K562 (cell line): ENCODE measurements at places on chromosomes 5 and 9.

DNA sequence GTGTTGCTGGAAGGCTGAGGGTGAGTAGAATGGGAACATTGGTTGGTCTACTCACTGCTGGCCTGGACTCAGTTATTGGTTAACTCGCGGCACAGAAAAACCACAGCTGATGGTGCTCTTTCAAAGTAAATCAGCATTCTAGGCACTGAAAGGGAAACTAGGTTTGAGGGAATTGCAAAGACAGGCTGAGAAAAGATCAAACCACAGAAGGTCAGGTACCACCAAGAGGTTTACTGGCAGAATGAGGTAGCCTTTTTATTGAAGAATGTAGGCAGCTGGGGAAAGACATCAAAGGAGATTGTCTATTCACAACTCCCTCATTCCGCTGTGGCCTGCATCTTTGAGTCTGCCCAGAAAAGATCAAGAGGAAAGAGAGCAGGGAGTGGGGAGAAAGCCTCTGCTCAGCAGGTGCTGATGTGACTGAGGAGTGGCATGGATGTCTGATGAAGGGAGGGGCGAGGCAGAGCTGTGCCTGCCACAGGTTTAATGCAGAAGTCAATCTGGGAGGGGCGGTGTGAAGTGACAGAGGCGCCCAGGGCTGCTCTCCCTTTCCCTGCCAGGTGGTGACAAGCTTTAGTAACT, 255.5 kb downstream of the MAN2A1 start:
- no peak for DNase-seq

DNA sequence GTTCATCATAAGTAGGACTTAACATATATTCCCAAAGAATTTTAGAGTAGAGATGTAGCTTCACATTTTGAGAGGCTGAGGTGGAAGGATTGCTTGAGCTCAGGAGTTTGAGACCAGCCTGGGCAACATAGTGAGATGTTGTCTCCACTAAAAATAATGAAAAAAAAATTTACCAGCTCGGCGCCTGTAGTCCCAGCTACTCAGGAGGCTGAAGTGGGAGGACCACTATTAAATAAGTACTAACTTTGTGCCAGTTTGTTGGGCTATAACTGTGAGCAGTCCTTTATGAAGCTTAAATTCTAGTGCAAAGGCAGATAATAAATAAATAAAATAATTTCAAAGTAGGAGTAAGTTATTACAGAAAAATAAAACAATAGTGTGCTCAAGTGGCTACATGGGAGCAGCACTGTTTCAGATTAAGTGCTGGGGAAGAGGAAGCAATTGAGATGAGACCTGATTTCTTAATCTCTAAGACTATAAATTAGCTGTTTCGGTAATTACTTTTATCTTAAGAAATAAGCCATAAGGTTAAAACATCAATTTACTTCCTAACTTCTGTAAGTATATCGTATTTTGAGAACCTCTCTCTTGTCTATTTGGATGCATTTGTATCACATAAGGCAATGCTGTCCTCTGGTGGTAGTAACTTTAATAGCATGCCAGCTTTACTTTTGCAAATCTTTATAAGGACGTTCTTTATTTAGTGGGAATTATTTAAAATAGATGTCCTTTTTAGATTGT, 98.9 kb downstream of the CSNK1G3 start:
- DNase-seq: peak; percentile 30

DNA sequence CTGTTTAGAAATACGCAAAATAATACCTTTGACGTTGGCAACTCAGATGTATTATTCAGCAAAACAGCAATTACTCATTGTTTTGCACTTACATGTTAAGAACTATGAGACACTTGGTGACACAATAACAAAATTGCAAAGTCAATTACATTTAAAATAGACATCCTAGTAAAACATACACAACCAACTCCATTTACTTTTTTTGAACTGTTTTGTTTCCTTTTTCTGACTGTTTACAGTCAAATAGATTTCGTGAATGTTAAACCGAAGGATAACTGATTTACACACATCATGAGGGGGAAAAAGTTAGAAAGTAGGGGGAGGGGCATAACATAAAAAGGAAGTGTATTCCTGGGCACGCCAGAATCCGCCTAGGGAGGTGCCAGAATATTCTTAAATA, 220.1 kb downstream of the MEF2C start:
- DNase-seq: no peak

GRCh38 chr5:123116757-123117156, 27.7 kb downstream of the PRDM6 start:
- DNase-seq: no peak

GRCh38 chr9:17970277-17970676, 391.4 kb downstream of the SH3GL2 start:
- DNase-seq: no peak

DNA sequence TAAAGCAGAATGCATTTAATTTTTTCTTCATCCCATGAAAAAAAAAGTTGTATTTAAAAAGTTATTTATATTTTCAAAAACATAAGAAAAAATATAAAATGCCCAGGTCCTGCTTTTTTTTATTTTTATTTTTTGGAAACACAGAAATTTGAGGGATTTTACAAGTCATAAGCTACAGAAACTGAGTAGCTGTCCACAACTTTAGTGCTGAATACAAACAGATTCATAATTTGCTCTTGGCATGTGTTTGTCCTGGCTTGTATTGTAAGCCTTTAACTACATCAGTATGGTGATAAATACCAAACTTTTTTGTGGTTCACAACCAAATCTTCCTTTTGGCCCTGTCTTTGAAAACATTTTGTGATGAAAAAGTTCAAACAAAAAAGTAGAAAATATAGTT, 7.5 kb upstream of the PLCXD3 start:
- no peak for DNase-seq

GRCh38 chr5:155575861-155576260, 562.3 kb downstream of the KIF4B start:
- DNase-seq: no peak

DNA sequence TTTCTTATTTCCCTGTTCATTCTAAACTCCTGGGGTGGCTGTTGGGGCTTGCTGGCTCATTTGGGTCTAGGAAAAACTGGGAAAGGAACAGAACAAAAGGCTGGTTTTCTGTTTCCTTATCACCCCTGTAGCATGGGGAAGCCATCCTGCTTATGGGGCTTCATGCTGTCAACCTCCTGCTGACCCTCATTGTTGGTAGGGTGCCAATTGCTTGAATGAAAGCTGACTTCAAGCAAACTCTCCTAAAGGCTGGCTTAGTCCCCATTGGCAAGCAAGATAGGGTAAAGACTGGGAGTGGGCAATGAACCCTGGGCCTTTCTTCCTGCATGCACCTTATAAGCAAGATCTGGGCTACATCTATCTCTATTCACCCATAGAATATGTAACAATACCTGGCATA, 511.6 kb downstream of the DMAC1 start:
- DNase-seq: no peak

- no peak for DNase-seq
These were observed 1.7 kb downstream of the MYMK start for GRCh38 chr9:133523106-133523505.

DNA sequence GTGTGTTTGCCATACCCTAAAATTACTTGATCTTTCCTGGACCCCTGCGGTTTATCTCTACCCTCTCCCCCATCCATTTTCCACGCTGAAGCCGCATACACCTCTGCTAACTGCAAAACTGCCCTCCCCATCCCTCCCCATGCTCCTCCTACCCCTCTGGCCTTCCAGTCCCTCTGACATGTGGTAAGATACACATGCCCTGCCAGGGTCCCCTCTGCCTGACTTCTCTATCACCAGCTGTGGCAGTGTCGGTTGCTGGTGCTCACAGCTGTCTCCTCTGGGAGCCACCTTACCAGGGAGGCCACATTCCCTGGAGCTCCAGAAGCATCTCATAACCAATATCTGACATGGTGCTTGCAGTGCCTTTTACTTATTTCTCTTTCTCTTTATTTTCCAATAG, 58.9 kb upstream of the COL15A1 start:
- DNase-seq: no peak

DNA sequence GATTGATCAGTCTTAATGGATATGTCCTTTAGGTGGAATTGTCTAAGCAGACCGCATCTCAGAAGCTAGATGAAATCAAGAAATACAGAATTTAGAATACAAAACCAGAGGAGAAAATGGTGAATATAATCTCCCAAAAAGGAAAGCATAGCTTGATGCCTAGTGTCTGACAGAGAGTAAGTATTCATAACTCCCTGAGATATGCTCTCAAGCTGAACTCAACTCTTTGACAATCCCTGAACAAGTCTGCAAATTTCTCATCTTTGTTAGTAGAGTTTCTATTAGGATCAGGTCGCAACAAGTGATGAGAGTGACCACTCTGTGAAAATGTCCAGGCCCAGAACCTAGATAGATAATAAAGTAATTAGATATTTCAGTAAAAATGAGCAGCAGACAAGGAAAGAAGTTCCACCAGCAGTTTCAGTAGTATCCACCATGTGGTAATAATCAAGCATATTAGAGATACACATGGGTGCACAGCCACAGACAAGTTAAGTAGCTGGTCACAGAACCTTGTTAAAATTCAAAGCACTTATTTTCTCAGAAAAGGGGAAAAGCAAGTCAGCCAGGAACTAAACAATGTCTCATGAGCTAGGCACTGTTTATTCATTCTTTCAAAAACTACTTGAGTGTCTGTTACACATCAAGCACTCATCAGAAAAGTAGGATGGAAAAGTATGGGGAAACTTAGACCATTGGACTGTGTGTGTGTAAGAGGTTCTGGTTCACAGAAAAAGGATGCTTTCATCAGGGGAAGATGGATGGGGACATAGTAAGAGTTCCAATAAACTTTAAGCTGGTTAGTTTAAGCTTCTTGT, 481.5 kb upstream of the TUSC1 start:
- no peak for DNase-seq

DNA sequence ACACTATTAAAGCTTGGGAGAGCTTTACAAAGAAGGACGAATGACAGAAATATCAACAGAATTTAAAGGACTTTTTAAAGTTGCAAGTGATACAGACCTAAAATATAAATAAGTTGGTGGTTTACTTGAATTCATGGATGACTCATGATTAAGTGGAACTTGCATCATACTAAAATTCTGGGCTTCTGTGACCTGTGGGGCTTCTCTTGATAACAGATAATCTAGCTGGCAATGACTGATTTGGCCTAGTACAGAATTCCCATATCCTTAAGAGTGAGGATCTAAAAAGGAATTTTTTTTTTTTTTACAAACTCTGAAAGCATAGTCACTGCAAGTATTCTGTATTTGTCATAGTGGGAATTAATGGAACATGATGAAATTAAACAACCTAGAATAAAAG, 543.7 kb upstream of the SGCD start:
- no peak for DNase-seq

GRCh38 chr5:151601391-151601790, 10.3 kb upstream of the FAT2 start:
- no peak for DNase-seq

- no peak for DNase-seq
These were observed 69.0 kb upstream of the FAM169A start for GRCh38 chr5:74934949-74935751.

GRCh38 chr9:800591-801150, 40.8 kb upstream of the DMRT1 start:
- no peak for DNase-seq

DNA sequence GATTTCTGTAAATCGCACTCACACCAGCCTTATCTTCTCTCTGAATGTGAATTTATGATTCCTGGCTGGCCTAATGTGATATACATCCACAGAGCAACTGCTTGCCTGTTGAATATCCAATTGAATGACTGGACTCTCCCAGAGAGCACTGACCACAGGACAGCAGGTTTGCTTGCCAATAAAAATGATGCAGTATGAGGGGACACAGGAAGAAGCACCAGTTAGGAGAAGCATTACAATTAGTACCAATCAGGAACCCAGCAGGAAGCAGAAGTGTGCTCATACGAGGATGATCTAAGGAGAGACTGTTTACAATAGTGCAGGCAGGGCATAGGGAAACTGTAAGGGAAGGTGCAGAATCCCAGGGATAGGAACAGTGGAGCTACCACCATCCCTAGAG, 127.2 kb upstream of the ZNF366 start:
- no peak for DNase-seq

DNA sequence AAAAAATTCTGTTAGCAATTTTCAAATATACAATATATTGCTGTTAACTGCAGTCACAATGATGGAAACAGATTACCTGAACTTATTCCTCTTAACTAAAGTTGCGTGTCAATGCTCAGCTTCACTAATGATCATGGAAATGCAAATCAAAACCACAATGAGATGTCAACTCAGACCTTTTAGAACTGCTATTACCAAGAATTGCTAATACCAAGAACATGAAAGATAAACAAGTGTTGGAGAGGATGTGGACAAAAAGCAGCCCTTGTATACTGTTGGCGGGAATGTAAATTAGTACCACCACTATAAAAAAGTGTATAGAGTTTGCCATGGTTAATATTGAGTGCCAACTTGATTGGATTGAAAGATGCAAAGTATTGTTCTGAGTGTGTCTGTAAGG, 1409.7 kb upstream of the CDH18 start:
- no peak for DNase-seq

DNA sequence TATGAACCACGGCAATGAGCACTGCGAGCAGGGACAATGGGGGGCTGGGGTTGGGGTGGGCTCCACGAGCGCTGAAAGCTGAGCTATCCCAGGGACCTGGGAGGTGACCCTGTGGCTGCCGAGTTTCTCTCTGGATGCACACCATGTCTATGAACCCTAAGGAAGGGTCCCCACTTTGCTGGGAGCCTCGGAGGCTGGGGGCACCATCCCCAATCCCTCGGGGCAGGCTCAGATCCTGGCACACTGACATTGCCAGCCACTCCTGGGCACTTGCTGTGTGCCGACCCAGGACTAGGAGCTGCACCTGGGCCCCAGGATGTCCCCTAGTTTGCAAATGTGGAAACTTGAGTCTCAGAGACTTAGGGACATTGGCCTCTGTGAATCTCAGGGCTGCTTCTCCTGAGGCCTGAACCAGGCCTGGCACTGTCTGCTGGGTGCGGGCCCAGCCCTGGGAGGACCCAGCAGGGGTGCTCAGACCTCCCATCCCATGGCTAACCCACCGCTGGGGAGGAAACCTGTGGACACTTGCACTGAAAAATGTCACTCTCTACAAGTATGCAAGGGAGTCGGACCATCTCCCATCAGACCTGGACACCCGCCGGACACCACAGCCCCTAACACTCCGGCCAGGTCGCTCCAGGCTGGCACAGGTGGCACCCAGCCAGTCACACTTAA, 13.0 kb upstream of the CAMSAP1 start:
- no peak for DNase-seq

- DNase-seq: no peak
These were observed 40.5 kb downstream of the TLE1 start for GRCh38 chr9:81648891-81649290.

GRCh38 chr9:37820142-37820541, 19.5 kb downstream of the DCAF10 start:
- DNase-seq: no peak

DNA sequence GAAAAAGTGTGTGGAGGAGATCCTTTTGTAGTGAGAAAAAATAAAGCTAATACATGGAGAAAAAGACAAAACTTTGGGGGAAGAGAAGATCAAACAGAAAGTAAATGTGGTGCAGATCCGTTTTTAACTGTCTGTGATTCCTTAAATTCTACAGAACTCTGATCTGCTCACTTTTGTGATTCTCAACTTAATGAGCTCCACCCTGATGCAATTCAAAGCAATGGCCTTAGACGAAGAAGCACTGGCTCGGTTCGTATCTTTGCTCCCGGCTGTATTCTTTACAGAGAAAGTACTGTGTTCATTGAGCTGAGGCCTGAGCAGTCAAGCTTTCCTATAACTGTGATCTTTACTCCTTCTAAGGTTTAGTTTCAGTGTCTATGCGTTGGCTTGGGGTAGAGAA, 453.4 kb downstream of the DMAC1 start:
- no peak for DNase-seq
